Mucosa of descending colon (tissue), 3 donors: ENCODE measurements at places on chromosomes 6 and 20. TPM values are rescaled to one million over a fixed set of nuclear protein-coding genes. Genes with fewer than 3 reads are reported as not detected.

The UBE2V1 gene
- total RNA-seq: 94.1 TPM

The WFDC5 gene
- not detected for total RNA-seq

The BPIFB4 gene
- total RNA-seq: not detected

The GNAS-AS1 gene
- total RNA-seq: 1.0 TPM

- DNase-seq: no peak
Measured at GRCh38 chr6:142569676-142570075, 267.9 kb downstream of the ADGRG6 start.

GRCh38 chr6:6246544-6246943 lies 73.9 kb downstream of the F13A1 start:
- DNase-seq: no peak

The MEI4 gene
- total RNA-seq: not detected
